ENCODE measurements at places on chromosomes 5 and 9.

DNA sequence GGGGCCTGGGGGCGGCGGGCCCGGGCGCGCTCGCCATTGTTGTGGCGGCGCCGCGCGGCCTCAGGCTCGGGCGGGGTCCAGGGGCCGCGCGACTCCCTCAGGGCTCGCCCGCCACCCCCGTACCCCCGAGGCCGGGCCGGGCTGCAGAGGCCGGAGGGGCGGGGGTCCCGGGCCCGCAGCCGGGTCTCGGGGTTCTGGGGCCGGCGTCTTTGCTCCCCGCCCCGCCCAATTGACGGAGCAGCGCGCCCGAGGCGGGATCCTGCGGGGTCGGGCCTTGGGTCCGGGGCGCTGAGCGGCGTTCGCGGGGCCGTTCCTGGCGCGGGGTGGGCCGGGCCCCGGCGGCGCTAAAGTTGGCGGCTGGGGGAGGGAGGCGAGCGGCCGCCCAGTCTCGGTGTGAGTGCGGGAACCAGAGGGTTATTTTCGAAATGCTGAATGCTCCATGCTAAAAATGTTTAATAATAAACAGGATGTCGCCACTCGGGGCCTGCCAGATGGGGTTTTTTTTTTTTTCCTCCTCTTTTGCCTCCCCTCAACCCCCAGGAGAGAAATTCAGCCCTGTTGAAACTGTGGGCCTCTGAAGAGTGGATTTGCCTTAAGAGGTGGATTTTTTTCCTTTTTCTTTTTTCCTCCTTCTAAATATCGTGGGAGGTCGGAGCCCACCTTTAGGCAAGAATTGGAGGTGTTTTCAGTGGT, 724 bp downstream of the PRRC2B start:
- DNase-seq: no peak

DNA sequence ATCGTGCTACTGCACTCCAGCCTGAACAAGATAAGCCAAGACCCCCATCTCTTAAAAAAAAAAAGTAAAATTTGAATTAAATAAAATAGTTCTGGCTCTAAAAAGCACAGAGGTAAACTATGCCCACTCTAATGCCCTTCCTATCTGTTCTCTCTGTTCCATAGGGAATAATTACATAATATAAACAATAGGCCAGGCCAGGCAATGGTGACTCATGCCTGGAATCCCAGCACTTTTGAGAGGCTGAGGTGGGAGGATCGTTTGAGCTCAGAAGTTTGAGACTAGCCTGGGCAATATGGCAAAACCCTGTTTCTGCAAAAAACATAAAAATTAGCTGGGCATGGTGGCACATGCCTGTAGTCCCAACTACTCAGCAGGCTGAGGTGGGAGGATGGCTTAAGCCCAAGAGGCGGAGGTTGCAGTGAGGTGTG, 47.4 kb downstream of the MYO10 start:
- no peak for DNase-seq

GRCh38 chr5:3356016-3356415, 239.6 kb upstream of the IRX1 start:
- DNase-seq: no peak

DNA sequence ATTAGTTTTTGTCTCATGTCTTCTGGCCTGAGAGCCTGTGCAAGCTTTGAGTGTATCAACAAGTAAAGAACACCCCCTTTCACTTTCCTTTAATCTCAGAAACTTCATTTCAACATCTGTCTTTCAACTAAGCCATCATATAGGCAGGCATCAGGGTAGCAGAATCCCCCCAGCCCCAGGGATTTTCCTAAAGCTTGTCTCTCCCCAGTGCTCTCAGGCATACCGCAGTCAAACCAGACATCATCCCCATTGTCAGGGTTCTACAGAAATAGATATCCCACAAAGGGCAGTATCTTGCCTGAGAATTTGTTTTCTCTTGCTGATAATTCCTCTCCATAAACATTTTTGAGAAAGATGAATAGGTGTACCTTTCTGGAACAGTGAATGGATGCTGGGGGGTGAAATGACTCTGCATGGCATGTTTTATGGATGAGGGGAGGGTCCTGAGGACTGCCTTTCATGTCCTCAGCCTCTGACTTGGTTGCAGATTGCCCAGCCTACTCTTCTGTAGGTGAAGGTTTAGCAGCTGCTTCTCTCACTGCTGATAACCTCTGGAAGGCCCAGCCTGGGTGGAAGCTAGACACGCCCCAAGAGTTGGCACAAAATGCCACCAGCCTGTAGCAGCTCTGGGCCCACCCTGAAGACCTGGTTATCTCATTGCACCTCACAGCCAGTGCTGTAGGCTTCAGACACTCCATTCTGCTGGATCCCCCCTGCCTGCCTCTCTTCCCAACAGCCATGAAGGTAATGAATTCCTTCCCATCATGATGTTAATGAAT, 20.5 kb upstream of the SHB start:
- DNase-seq: no peak

DNA sequence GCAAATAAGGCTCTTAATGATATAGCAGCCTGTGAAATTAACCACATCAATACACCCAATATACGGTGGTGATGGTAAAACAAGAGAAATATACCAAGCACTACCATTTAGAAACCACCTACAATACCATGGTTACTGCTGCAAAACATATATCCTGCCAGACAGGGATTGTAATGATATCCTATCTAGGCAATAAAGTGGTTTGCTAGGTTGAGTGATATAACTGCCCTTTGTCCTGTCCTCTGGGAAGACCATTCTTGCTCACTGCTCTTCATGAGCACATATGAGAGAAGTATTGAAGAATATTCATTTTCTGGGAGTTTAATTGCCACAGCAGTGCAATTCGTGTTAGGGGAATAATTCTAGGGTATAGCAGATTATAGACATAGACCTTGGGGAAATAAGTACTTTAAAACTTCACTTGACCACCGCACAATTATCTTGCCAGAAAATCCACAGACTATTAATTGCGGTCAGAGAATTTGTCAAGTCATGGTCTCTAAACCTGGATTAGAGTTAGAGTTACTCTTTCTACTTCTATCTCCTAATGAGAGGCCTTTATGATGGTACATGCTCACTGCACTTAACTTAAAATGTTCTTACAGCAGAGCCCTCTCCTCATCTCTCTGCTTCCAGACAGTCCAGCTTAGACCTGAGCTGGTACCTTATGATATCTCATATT, 413.0 kb downstream of the ZNF608 start:
- DNase-seq: no peak

DNA sequence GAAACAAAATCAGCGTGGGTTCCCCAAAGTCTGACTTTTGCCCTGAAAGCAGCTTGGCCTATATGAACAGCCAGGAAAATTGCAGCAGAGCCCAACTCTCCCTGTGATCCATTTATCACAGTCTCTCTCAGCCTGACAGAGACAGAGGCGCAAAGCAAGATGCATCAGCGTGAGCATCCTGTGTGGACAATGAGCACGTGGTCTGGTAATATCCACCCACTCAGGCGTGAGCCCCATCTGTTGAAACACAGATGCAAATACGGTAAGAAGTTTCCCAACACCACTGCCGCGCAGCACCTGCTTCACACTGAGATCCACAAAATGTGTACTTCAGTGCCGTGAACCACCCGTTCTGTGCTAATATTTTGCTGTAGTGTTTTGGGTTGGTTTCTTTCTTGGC, 114.6 kb downstream of the MRPL36 start:
- no peak for DNase-seq

GRCh38 chr5:118722122-118723020, 266.0 kb downstream of the DTWD2 start:
- no peak for DNase-seq

DNA sequence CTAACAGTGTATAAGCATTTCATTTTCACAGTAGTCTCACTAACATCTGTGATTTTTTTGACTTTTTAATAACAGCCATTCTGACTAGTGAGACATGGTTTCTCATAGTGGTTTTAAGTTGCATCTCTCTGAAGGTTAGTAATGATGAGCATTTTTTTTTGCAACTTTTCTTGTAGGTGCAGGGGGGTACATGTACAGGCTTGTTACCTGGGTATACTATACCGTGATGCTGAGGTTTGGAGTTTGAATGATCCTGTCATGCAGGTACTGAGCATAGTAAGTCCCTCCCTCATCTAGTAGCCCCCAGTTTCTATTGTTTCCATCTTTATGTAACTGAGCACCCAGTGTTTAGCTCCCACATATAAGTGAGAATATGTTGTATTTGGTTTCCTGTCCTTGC, 444.6 kb upstream of the DAB2 start:
- no peak for DNase-seq

DNA sequence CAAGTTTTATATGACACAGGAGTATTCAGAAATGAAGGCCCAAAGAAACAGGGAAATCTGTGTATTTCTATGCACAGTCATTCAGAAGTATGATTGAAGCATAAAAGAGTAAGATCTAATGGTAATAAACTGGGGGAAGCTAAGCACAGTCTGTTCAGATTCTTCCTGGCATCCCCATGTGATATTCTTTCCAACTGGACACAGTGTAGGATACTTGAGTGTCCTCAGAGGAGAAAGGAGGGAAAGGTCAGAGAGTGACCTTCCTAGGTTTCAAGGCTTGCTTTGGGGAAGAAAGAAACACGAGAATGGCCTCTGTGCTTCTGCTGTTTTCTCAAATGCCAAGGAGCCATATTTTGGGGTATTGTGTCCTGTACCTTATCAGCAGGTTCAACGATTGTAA, 1798.4 kb upstream of the WWC1 start:
- DNase-seq: no peak

DNA sequence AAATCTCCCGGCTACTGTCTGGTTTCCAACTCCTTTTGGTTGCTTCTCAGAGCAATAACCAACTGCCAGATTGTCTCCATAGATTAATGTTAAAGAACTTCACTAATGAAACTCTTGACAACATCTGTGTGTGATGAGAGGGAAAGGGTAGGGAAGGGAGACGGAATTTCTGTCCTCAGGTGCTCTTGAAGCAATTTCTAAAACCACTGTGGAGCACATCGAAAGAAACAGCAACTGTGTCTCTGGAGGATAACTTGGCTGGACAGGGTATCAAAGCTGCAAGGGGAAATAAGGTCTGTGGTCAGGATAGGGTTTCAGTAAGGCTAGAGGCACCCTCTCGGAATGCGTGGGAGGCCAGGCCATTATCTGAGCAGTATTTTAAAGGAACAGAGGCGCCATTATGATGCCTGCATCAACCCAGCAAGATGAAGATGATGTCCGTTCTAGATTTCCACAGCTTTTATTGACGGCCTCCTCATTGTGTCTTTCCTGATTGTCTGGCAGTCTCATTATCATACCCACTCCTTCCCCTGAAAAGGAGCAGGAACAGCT, 76.6 kb downstream of the RORB start:
- no peak for DNase-seq

DNA sequence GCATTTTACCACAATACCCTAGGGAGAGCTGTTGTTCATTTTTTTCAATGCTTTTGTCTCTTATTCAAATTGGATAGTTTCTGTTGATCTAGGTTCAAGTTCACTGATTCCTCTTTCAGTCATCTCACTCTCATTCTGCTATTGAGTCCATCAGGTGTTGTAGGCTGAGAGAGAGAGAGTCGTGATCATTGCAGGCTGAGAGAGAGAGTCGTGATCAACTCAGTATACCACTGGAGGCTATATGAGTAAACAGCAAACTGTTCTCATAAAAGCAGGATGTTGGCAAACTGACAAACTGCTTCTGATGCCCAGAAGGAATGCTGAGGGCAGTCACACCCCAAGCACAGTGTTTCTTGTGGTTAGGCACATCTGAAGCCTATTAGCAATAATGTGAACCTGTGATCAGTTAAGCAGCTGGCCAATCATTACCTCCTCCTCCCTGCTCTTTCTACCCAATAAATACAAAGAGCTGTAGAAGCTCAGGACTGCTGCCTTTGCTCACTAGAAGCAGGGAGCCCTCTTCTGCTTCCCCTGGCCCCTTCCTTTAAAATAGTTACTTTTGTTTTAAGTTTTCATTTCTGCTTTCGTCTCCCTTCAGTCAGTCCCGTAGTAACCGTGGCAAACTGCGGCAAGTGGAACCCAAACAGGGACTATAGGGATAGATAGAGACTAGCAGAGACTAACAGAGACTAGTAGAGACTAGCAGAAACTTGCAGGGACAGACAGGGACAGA, 476.1 kb upstream of the ACO1 start:
- DNase-seq: no peak

GRCh38 chr5:173714551-173715428, 98.3 kb upstream of the BOD1 start:
- no peak for DNase-seq

DNA sequence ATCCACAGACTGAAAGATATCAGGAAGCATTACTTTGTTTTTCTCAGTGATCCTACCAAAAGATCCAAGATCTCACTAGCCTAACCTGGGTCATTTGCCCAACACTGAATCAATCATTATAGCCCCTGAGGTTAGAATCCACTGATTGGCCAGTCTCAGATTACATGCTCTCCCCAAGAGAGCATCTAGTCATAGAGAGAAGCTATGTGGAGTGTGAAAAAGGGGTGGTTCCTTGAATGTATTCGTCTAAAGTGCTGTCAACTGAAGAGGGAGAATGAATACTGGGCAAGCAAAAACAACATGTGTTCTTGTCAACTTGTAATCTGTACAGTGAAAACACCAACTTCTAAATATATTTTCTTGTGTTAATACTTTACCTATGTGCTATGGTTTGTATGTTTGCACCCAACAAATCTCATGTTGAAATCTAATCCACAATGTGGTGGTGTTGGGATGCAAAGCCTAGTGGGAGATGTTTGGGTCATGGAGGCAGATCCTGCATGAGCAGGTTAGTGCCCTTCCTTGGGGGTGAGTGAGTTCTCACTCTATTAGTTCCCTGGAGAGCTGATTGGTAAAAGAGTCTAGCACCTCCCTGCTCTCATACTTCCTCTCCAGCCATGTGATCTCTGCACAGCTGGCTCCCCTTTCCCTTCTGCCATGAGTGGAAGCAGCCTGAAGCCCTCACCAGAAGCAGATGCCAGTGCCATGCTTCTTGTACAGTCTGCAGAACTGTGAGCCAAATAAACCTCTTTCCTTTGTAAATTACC, 60.3 kb upstream of the PJA2 start:
- DNase-seq: no peak

DNA sequence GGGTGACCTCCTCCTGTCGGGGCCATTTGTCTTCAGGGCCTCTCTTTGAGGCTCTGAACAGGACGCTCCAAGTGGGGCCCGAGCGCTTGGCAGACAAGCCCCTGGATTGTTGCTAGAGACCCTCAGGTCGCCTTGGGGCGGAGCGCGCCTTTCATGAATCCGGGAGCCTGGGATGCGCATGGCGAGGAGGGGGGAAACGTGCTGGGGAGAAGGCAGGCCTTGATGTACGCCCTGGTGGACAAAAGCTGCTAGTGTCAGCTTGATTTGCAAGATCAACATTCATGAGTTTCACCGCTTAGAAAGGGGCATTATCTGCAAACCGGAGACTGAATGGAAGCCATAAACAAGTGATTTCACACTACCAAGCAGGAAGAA, 226.3 kb downstream of the SMARCA2 start:
- DNase-seq: no peak
